ENCODE measurements at places on chromosomes 5 and 9. TPM values are rescaled to one million over a fixed set of nuclear protein-coding genes. Genes with fewer than 3 reads are reported as not detected.

- DNase-seq = no peak
Observed at GRCh38 chr5:20030125-20030524, 42.1 kb upstream of the CDH18 start.

DNA sequence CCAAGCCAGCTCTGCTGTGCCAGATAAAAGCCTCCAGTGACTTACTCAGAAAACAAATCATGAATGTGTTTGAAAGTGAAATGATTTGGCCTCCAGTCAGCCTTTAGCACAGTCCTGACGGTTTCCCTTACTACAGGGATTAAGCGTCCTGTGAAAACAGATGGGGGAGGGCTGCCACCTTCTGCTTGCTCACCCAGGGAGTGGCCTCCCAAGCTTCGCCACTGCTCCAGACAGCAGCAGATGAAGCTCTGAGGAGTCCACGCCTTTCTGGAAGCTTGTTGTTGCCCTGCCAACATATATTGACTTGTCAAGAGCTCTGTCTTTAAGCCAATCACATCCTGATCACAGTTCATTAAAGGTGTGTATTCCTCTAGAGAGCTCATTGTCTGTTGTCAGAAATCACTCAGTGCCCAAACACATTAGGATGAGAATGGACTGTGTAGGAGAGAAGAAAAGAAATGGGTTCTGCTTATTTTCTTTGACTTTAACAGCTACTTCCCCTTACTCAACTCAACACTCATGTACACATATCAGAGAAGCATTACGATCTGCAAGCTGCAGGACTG is 4.9 kb upstream of the FYB1 start:
- no peak for DNase-seq

- DNase-seq = no peak
Observed at GRCh38 chr5:29382780-29383179, 1810.7 kb upstream of the CDH6 start.

- no peak for DNase-seq
Observed at GRCh38 chr9:6877671-6878161, 119.9 kb downstream of the KDM4C start.

Gene RMI1
- polyA plus RNA-seq = 24.7 TPM
